Progenitor cell of endocrine pancreas (in vitro differentiated cells): ENCODE measurements at places on chromosomes 11 and 22.

DNA sequence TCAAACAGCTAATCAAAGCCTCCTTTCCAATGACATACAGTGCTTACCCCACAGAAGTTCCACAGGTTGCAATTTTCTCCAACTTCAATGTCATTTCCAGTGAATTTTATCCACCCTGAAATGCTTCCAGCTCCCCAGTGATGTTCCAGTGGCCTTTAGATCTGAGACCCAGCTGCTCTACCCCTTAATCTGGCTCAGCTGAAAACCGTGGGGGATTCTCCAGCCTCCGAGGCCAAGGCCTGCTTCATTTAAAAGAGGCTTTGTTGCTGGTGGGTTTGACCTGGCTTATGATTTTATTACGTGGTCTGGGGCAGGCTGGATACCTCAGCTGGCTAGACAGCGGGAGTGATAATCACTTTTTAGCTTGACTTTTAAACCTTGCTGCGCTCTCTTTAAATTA, 10.9 kb downstream of the HEPHL1 start:
- DNase-seq: no peak

GRCh38 chr11:72405009-72405408, 29.3 kb downstream of the CLPB start:
- no peak for DNase-seq

DNA sequence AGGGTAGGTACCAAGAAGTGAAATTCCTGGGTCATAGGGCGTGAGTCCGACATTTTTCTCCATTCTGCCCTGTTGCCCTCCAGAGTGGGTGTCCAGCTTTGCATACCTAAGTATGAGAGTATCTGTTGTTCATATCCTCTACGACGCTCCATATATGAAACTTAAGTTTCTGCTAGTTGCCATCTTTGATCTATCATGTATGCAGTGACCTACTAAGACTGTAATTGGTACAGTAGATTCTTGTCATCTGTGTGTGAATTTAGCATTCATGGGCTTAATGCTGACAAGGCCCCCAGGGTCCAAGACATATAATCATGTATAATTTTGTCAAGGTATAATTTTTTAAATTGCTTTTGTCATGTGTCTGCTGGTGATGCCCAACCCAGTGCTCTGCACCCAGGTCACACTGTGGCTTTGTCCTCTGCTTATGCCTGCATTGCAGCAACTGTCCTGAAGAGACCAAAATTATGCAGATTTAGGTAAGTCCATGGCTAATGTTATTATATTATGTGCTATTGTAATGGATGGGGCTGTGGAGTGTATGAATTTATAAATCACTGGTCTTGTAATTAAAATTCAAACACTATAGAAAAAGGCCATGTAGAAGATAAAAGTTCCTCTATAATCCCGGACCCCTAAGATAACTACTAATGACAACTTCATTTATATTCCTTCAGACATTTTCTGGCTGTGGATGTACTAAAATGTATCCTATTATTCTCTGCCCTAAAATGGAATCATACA, 12.2 kb downstream of the NEAT1 start:
- no peak for DNase-seq

GRCh38 chr22:30813936-30814335, 119.3 kb downstream of the OSBP2 start:
- DNase-seq: no peak

GRCh38 chr11:122044086-122044485, 71.9 kb downstream of the BLID start:
- no peak for DNase-seq

DNA sequence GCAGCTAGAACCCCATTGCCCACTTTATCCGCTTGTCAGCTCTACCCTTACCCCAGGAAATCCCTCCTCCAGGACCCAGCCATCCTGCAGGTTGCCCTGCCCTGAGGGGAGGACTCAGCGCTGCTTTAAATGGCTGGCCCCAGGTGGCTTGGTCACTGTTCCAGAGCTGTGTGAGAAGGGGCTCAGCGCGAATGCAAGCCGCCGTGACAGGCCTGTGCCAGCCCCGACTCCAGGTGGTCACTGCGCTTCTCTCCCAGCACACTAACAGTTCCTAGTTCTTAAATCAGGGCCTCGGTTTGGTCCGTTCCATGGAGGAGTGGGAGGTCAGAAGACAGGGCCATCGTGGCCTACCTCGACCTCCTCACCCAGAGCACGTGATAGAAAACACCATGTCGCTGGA, 65.7 kb upstream of the TBCEL start:
- DNase-seq: no peak
